ENCODE measurements at places on chromosomes 4 and X.

DNA sequence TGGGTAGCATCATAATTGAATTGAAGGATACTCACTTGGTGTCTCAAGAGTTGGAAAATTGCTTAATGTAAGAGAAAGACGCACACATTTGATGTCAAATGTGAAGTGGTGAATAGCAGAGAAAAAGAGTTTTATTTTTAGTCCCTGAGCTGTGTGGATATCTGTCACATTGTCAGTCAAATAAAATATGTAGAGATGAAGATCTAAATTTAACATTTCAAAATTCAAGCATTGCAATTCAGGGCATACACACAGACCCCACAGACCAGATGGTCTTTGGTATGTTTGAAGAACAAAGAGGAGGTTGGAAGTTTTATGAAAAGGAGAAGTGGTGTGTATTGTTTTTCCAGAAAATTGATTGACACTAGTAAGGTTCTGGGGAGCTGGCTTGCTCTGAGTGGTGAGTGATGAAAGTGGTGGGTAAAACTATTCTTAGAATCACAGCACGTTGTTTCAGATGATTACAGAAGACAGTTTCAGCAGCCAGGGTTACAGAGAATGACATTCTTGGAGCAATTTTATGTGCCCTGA is 44.9 kb upstream of the BBS12 start:
- DNase-seq = no peak

DNA sequence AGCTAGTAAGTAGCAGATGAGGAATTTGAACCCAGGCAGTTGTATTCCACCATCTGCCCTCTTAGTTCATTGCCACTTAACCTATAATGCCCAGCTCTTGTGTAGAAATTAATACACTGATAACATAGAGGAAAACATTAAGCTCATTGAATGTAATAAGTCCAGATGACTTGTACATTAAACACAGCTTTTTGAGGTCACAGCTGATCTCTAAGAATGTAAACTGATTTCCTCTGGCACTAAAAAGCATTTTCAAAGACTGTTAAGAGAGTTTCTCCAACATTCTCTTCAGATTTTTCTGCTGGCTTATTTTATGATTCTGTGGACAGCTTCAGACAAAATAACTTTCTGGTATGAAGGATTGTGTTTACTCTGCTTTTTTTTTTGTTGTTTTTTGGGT is 42.7 kb downstream of the HPRT1 start:
- no peak for DNase-seq

DNA sequence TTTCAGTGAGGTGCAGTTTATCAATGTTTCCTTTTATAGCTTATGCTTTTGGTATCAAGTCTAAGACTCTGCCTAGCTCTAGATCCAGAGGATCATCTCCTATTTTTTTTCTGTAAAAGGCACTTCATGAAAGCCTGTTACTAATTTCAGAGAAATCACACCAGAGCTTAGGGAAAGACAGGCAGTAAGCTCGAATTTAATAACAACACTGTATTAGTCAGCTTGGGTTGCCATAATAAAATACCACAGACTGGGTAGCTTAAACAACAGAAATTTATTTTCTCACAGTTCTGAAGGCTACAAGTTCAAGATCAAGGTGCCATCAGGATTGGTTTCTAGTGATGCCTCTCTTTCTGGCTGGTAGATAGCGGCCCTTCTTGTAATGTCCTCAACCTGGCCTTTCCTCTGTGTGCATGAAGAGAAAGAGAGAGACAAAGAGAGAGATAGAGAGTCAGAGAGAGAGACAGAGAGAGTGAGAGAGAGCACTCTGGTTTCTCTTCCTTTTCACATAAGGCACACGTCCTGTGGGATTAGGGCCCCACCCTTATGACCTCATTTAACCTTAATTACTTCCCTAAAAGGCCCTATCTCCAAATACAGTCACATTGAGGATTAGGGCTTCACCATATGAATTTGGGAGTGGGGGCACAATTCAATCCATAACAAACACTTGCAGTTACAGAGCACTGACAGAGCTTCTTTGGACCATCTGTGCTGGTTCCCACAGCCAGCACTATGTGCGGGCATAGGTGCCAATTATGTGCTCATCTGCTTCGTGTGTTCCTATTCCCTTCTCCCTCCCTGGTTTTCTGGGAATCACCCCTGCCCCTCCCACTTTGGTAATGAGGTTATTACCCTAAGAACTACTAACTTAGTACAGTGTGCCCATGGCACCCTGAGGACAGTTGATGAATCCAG is 114.8 kb upstream of the MED14 start:
- no peak for DNase-seq

DNA sequence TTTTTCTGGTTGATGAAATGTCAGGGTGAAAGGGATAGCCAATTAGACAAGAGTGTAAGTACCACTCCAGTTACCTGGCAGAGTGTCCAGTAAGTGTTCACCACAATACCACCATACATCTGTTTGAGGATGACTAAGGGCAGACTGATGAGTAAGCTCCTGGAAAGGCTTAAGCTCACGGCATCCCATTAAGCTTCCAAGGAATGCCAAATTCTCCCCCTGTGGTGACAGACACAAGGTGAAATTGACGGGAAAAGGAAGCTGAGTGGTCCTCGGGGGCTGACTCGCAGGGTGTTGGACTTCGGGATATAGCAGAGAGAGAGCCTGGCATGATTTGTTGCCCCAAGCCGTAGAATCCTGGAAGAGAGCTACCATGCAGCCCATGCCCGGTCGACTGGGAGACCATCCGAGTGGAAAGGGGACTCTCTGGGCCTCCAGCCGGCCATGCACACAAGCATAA is 7.6 kb upstream of the BST1 start:
- DNase-seq = peak; percentile 89

DNA sequence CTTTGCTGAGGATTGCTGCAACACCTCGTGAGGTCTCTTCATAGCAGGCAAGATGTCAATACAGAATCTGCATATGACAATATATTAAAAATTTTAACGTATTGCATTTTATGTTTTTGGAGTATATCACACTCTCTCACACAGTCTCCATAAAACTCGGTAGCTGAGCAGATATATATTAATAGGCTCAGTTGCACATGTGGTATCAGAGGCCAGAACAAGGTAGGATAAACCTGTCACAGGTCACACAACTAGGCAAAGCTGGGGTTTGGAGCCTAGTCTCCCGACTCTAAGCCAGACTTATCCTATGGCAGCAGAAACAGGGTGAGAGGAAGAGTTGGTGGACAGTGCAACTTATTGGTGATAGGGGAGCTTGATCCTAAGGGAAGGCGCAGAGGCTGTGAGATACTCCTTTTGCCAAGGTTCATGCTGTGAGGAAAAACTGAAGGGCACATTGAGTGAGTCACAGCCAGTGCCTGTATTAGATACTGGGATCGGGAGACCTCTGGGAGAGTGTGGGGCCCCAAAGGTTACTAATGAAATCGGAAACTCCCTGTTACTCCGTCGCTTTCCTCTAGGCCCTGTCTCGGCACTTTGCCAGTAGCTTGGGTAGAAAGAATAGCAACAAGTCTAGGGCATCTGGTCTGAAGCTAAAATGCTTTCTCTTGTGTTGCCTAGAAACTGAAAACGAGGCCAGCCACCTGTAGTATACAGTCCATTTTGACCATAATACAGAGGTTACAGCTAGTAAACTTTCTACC is 195.7 kb downstream of the ARHGAP10 start:
- peak; percentile 76 for DNase-seq

GRCh38 chr4:122702939-122703338 is 29.6 kb upstream of the BBS12 start:
- DNase-seq = no peak

DNA sequence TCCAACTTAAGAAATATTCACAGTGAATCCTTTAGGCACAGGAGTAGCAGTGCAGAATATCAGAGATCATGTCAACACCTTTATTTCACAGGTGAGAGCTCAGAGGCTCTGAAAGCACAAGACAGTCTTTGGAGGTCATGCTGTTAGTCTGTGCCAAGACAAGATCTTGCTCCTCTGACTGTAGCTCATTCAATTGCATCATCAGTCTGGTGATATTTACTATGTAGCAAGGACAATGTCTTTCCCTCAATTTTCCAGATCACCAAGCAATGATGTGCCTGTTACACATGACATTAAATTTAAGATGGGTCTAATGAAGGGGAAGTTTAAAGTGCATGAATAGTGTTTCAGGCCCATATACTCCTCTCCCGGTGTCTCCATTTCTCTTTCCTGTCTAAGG is 277.5 kb downstream of the IL15 start:
- no peak for DNase-seq

DNA sequence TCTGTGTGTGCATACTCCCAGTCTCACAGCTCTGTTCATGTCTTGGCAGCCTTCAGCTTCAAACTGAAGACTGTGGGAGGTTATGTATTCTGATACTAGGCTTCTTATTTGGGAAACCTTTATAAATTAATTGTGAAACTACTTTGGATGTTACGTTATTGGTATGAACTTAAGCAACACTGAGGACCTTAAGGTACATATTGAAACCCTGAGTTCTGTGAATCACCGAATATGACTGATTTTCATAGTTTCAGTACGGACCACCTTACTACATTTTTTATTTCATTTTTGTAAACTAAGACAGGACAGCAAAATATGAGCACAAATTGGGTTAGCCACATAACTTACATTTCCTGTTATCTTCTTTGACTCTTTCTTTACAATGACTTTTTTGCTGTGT is 498.4 kb downstream of the PDGFC start:
- no peak for DNase-seq

DNA sequence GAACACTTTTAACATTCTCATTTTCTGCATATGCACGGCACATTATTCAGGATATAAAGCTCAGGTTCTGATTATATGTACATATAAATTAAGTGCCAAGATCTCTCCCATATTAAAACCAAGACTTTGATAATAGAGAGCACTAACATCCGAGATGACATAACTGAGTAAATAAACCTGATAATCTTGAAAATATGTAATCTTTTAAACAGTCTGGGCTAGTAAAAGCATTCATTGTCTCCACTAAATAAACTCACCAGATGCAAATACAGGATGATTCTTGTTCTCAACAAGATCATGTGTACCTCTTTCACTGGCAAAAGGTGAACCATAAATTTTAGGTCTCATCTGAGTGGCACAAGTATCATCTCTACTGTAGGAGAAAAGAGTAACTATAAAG is 942.2 kb downstream of the TRAM1L1 start:
- DNase-seq = no peak

DNA sequence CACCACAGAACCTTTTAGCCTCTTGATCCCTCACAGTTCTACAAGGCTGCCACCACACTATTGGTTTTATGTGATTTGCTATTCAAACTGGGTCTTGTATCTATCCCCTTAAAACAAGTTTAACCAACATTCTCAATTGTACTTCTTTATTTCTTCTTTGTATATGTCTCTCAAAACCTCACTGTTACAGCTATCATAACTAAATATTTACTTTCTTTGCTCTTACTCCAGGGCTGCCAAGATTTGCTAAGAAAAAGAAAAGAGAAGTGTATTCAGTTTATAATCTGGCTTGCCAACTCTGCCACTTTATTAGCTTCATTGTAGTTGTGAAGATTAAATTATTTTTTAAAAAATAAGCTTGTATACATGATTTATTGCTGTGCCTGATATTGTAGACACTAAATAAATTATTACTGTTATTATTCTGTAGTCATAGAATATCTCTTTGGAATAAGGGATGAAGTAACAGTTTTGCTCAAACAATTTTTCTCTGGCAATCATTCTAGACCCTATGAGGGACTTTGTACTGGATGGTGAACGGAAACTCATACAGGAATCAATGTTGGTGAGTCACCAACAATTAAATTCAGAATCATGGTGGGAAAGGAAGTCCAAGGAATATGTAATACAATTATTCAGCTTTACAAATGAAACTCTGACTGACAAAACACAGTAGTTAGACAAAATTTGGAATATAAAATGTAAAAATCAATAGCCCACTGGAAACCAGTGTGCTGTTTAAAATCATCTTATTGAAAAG is 127.1 kb upstream of the DCAF8L1 start:
- DNase-seq = no peak

DNA sequence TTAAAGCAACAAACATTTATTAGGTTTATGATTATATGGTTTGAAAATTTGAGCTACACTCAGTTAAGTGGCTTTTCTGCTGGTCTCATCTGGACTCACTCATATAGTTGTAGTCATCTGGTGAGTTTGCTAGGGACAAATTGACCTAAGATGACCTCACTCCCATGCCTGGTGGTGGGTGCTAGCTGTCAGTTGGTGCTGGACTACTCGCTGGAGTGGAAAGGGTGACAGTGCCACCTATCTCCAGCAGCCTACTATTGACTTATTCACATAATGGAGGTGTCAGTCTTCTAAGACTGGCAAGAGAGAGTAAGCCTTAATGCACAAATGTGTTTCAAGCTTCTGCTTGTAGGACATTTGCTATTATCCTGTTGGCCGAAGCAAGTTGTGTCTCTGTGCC is 88.2 kb downstream of the TASL start:
- peak; percentile 80 for DNase-seq

DNA sequence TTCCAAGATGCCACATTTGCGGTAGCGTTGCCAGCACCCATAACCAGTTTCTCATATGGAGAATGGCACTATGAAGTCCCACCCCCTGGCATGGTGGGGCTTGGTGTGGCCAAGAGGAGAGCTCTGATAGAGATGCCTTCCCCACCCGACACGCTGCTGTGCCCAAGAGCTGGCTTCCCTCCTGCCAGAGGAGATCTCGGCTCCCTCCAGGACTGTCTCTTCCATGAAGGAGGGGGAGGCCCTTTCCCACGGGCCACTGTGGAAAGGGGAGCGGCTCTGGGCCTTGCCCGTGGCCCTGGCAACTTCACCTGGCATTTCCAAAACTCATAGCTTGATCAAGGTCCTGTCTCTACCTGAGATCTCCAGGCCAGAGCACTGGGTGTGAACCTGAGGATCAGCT is 217.3 kb upstream of the PSAPL1 start:
- no peak for DNase-seq

- DNase-seq = peak; percentile 77
Measured at GRCh38 chr4:98260047-98260578, 1.1 kb upstream of the RAP1GDS1 start.

- DNase-seq = no peak
Measured at GRCh38 chr4:2043396-2044118, 15.6 kb upstream of the NAT8L start.

DNA sequence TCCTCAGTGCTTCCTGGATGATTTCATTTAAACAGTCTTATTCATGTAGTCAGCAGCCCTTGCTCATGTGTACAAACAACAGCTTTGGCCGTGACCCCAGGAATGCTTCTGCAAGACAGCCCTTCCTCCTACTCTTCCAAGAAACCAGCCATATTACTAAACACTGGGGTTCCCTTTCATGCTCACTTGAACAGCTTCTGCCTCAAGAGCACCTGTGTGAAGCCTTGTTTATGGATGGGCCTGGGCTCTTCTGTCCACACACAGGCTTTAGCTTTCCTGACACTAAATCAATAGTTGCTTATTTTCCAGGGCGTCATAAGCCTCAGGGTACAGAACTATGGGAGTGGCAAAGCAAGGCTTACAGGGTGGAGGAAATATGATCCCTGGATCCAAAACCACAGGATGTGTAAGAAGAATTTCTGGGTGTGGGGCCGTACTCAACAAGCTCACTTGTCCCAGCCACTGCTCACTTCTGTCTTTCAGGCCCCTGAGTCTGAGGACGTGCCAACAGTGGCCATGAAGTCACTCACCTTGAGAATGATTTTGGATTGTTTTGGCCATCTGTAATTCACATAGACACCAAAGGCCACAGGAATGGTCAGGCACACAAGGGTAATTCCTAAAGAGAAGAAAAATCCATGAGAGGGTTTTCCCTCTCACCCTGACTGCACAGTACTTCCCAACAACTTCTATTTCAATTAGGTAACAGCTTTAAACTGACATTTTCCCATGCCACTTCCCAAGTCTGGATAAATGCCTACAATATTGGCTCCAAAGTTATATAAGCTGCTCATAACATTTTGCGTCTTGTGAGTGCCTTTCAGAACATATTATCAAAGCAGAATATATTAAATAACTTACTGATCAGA is 17.7 kb downstream of the SLC10A6 start:
- peak; percentile 47 for DNase-seq
